Posterior vena cava (tissue), 2 donors: ENCODE measurements at places on chromosomes 13 and 19.

DNA sequence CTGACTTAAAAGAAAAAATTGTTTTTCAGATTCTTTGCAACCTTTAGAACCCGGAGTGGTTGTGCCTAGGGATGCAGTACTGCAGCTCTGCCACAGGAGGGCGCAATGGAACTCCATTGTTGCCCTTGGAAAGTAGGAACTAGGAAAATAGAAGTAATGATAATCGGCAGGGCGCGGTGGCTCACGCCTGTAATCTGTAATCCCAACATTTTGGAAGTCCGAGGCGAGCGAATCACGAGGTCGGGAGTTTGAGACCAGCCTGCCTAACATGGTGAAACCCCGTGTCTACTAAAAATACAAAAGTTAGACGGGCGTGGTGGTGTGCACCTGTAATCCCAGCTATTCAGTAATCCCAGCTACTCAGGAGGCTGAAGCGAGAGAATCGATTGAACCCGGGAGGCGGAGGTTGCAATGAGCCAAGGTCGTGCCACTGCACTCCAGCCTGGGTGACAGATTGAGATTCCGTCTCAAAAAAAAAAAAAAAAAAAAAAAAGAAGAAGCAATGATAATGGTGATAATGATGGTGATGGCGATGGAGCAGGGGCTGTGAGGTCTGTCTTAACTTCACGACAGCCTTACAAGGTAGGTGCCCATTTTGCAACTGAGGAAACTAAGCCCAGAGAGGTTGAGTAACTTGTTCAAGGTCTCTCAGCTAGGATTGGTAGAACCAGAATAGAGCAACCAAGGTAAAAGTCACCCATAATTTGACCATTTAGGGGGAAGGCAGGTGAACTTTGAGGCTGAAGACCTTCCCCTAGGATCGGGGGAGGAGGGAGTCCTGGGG, 5.5 kb upstream of the ADAMTS10 start:
- DNase-seq = peak; percentile 91

DNA sequence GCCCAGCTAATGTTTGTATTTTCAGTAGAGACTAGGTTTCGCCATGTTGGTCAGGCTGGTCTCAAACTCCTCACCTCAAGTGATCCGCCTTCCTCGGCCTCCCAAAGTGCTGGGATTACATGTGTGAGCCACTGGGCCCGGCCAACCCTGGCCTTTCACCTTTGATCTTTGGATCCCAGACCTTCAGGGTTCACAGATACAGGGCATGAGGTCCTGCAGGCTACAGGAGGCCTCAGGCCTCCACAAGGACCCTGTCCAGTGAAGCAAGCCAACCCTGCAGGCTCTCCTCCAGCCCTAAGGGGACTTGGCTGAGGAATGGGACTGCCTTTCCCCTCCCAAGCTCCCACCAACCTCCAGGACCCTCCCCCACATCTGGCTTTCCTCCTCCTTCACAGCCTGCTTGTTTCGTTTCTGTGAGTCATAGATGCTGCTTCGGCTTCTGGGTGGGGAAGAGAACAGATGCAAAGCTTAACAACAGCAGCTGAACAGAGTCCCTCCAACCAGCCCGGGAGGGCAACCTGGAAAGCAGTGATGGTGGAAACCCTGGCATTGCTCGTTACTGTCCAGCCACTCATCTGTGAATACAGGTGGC, 11.8 kb downstream of the ARHGEF18 start:
- DNase-seq = no peak

DNA sequence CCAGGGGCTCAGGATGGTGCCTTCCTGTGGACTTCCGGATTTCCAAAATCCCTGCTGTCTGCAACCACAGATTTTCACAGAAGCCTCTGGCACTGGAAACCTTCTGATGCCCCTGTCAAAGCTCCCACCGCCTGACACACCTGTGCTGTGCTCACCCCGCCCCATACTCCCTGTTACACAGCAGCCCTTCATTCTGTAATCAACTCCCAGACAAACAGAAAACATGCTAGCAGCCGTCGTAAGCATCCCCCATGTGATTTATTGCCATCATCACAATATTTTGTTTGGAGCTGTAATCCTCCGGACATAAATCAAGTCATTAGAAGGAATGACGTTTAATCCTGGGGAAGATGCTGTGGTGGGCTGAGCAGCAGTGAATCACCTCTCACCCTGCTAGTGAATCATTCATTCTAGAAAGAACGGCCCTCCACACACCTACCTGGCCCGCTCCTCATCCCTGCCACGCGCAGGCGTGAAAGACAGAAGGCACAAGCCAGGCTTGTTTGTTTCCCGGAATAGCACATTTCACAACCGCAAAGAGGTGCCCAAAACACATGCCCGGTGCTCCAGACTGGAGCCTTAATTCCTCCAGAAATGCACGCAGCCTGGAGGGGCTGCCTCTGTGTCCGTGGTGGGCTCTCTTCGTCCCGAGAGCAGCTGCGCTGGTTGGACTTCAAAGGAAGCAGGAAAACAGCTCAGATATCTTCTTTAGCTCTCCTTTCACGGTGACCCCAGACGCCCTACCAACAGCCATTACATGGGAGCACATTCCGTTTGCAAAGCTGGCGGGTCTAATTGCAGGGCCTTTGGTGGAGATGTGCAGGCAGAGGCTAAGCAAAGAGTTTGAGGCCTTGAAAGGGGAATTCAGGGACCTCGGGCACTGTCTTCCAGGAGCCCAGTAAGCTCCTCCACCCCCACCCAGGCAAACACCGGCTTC, 41.3 kb upstream of the KCTD15 start:
- DNase-seq = no peak

DNA sequence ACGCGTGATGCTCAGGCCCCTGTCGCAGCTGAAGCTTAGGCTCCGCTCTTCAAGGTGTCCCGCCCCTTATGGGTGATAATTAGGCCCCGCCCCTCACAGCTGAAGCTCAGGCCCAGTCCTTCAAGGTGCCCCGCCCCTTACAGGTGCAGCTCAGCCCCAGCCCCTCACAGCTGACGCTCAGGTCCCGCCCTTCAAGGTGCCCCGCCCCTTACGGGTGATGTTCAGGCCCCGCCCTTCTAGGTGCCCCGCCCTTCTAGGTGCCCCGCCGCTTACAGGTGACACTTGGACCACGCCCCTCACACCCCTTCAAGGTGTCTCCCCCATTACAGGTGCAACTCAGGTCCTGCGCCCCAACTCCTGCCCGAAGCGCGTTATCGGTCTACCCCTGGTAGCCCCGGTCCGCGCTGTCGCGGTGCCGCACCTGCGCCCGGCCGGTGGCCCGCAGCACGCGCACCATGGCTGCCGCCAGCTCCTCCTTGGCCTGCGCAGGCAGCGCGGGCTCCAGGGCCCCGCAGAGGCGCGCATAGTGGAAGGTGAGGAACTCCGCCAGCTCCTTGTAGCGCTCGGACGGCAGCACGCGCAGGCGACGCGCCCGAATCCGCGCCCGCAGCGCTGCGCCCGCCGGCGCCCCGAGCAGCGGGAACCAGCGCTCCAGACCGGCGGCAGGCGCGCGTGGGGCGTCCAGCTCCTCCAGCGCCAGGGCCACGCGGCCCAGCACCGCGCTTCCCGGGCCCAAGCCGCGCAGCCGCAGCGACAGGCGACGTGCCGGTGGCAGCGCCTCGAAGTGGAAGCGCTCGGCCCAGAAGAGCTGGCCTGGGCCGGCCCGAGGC, 7.3 kb downstream of the RASAL3 start:
- DNase-seq = no peak

- no peak for DNase-seq
These were observed 571 bp downstream of the ZNF302 start for GRCh38 chr19:34678085-34678412.

DNA sequence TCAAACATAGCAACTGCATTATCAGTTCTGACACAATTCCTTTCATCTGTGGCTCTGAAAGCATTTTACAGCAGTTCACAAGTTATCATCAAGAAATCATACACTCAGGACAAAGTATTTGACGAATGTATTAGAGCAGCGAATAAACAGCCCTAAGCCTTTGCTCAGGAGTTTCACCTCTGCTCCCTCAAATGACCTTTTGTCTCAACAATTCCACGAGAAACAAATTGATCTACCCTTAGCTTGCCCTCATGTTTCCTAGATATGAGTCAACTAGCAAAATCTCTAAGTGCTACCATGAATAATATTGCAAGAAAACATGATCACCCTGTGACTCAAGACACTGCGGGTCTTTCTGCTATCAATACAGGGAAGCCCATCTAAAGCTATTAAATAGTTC, 396.1 kb downstream of the EFNB2 start:
- DNase-seq = no peak

DNA sequence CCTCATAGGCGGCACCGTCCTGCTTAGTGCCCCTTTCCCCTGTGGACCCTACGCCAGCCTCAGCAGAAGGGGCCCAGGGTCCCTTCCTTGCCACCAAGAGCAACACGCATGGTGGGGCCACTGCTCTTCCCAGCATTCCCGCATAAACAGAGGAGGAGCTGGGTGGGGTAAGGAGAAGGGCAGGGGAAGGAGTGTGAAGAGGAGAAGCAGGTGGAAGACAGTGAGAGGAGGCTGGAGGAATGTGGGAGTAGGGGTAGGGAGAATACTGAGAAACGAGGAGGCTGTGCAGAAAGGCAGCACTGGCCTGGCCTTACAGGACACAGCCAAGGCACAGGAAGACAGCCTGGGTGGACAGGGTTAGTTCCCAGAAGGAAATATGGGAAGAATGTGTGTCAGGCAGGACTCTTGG, 43.9 kb downstream of the ZNF331 start:
- peak; percentile 37 for DNase-seq

DNA sequence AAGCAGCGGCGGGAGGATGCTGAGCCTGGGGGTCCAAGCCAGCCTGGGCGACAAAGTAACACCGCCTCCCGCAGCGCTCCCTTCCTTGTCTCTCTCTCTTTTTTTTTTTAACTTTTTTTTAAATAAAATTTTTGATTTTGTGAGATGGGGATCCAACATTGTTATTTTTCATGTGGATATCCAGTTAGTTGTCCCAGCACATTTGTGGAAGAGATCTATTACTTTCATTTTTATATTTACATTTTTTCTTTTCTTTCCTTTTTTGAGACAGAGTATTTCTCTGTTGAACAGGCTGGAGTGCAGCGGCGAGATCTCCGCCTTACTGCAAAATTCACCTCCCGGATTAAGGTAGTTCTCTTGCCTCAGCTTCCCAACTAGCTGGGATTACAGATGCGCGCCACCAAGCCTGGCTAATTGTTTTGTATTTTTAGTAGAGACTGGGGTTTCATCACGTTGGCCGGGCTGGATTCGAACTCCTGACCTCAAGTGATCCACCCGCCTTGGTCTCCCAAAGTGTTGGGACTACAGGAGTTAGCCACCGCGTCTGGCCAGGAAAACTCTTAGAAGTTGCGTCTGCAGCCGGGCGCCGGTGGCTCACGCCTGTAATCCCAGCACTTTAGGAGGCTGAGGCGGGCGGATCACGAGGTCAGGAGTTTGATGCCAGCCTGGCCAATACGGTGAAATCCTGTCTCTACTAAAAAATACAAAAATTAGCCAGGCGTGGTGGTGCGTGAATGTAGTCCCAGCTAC, 19.4 kb downstream of the ZNF816 start:
- DNase-seq = no peak
